Thoracic aorta endothelial cell (primary cell): ENCODE measurements at places on chromosomes 12 and 14. TPM values are rescaled to one million over a fixed set of nuclear protein-coding genes. Genes with fewer than 3 reads are reported as not detected.

RBP5 gene
- 0.50 TPM in 1 of 2 replicates, not detected in the other for total RNA-seq

ZFHX2 gene
- total RNA-seq = 0.40 and 0.86 TPM in 2 replicates

ESPL1 gene
- total RNA-seq = 14.6 and 29.3 TPM in 2 replicates

RASSF9 gene
- 1.7 and 2.4 TPM in 2 replicates for total RNA-seq

KLRC2 gene
- total RNA-seq = not detected in 2 replicates

VPS33A gene
- 22.5 and 23.8 TPM in 2 replicates for total RNA-seq

CRIP1 gene
- total RNA-seq = 0.53 and 0.79 TPM in 2 replicates

ATL1 gene
- 1.2 and 2.5 TPM in 2 replicates for total RNA-seq

CPM gene
- total RNA-seq = 0.66 and 3.9 TPM in 2 replicates

SCYL2 gene
- total RNA-seq = 78.3 and 84.4 TPM in 2 replicates

SLC8A3 gene
- total RNA-seq = 0.07 and 0.27 TPM in 2 replicates

TCTN2 gene
- total RNA-seq = 11.6 and 17.9 TPM in 2 replicates

AICDA gene
- not detected in 2 replicates for total RNA-seq

SLC2A14 gene
- 0.13 TPM in 1 of 2 replicates, not detected in the other for total RNA-seq
